ENCODE measurements at places on chromosomes 1 and 21. TPM values are rescaled to one million over a fixed set of nuclear protein-coding genes. Genes with fewer than 3 reads are reported as not detected.

The TRIM46 gene
- 0.36 TPM for total RNA-seq

DNA sequence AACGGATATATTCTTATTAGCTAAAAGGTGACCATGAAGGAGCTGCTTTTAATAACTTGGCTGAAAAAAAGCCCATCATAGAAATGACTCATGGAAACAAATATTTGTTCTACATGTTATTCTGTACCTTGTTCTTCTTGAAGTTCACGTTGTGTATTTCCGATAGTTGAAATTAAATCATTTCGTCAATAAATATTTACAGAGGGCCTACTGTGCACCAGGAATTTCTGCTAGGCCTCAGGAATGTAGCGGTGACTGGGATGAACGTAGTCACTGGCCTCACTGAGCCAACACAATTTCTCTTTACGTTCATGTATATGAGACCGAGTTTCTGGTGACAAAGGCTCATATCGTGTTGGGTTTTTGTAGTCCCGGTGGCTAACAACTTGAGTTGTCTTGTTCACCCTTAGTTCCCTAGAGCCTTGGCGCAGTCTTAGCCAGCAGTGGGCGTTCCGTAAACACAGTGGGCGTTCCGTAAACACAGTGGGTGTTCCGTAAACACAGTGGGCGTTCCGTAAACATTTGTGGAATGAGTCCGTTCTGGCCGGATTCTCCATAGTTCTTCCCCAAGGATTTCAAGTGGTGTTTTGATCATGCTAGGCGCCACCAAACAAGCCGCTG lies 53.2 kb upstream of the VAMP3 start:
- no peak for DNase-seq

- no peak for DNase-seq
Measured at GRCh38 chr1:86105533-86105866, 51.1 kb downstream of the COL24A1 start.

- DNase-seq = no peak
Measured at GRCh38 chr1:238823416-238823815, 563.0 kb upstream of the CHRM3 start.

DNA sequence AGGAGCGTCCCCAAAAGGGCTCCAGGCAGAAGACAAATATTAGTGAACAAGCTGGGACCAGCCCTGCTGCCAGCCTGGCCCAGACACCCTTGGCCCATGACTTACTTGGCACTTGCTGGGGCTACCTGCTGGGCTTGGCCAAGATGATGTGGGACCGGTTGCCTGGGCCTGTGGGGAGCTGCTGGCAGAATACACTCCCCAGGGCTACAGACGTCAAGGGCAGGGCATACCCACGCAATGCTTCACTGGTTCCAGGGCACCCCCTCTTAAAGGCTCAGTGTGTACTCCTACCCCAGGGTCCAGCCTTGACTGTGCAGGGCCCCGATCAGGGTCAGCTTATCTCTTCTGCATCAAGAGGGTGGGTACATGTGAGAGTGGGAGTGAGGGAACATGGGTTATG lies 106.5 kb upstream of the SLC2A1 start:
- no peak for DNase-seq

DNA sequence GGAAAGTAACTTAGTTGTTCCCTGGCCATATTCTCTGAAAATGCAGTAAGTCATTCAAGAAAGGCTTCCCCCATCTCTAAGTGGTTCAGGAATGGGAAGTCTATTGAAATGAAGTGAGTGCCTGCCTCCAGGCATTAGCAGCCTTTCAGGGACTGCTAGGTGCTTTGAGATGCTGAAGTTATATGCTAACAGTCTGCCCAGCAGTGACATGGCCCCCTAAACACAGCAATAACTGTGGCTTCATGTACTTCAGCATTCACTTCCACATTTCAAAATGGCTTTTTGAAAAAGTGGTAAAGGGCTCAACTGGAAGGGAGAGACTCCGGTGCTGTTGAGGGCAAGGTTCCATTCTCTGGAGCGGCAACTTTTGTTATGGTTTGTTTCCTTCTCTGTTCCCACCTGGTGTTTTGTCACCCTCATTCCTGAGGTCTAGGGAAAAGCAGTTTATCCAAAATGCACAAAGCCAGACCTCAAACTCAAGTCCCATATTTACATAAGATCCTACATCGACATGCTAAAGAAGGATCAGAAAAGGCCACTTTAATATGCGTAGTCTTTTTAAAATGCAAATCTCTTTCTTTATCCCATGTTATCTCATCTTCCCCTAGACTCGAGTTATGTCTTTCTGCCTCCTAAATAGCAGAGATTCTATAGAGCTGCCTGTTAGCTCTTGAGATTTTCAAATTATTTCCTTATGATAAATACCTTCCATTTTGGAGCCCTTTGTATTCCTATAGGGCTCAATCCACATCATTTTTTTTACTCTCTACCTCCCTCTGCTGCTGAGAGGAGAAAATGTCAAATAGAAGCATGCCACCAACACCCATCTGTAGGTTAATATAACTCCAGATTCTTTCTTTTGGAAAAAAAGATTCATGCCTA lies 34.2 kb upstream of the LRRC8C start:
- DNase-seq = no peak

Measured in sigmoid colon (tissue), 7 donors.